SW480 (cell line): ENCODE measurements at places on chromosomes 4 and X.
A peak's percentile ranks its signal among the peaks of the same experiment; 100 is the strongest.

DNA sequence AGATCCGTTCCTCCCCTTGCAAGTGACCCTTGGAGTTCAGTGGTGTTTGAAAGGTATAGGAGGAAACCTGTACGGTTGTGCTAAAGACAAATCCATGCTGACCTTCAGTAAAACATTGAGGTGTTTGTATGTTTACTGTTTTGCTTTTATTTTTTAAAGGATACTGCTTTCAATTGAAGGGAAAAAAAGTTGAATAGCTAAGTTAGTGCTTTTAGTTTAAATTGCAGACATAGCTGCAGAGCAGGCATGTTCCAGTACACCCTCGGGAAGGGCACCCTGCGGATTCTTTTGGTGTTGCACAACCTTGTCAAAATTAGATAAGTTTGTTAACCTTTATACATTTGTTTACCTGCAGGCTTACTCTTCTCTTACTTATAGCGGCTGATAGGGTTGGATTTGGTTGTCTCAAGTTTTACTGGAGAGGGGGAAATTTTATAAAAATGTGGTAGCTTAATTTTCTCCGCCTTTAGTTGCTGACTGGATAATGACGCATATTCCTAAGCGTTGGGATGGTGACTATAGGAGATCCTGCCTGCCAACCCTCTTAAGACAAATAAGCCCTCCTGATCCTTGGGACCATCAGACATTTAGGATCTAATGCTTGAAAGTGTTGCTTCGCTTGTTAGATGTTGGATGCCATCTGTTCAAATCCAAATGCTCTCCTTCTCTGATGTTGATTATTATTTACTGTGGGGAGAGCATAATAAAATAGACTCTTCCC is 2.0 kb downstream of the RAPGEF2 start:
- DNase-seq, result peak; percentile 43

DNA sequence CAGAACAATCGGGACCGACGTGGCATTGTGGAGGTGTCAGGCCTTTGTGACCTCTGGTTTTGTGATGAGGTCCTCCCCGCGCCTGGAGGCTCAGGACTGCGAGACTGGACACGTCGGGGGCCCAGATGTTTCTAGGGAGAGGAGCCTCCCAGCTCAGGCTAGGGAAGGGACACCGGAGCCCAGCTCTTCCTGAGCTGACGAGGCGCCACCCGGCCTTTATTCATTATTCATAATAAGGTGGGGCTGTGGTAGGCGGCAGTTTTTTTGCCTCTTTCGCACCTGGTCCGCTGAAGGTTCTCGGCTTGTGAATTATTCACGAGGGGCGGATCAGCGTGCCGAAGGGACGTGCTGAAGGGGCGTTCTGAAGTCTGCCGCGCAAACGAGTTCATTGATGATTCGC is 2.3 kb upstream of the UBA1 start:
- peak; percentile 84 for DNase-seq

DNA sequence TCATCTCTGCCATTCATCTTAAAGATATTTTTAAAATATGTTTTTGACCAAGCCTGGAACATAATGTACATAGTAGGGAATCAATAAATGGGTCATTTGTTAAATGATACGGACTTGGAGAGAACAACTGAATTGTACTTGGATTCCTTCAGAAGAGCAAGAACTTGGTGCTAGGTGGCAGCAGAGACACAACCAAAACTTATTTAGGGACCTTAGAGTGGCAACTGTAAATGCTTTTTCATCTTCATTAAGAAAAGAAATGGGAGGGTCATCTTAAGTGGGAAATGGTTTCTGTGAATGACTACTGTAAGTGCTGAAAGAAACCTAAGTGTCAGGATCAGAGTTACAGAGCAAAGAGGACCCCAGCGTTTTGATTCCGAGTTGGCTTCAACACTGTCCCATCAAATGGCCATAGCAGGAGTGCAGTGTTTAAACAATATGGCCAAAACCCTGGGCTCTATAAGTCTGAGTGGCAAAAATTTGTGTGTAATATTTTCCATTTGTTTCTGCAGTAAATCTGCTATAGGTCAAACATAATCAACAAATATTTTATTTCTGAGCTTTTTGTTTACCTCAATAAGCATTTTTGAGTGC is 213.6 kb downstream of the PALLD start:
- DNase-seq, result peak; percentile 37

DNA sequence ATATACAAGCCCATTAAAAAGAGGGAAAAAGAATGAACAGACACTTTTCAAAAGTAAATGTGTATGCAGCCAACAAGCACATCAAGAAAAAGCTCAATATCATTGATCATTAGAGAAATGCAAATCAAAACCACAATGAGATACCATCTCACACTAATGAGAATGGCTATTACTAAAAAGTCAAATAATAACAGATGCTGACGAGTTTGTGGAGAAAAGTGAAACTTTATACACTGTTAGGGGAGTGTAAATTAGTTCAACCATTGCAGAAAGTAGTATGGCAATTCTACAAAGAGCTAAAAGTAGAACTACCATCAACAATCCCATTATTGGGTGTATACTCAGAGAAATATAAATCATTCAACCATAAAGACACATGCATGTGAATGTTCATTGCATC is 203.0 kb downstream of the ARAP2 start:
- DNase-seq, result no peak

DNA sequence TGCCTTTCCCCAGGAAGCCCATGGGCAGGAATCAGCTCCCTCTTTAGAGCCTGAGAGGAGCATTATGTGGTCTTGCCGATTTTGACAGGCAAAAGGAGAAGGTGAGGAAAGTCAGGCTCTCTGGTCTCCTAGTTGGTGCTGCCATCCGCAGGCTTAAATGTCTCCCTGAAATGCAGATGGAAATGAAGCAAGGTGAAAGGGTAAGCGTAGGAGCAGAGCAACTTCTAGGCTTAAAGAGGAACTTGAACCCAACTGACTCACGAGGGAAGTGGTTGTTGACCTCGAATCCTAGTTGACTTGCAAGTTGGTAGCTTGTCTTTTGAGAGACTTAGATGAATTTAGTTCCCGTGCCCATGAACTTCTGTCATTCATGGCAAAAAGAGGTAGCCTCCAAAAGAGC is 205.9 kb downstream of the PTTG2 start:
- DNase-seq, result no peak

- DNase-seq, result no peak
These were observed 336.1 kb downstream of the UNC5C start for GRCh38 chr4:95212692-95213091.

DNA sequence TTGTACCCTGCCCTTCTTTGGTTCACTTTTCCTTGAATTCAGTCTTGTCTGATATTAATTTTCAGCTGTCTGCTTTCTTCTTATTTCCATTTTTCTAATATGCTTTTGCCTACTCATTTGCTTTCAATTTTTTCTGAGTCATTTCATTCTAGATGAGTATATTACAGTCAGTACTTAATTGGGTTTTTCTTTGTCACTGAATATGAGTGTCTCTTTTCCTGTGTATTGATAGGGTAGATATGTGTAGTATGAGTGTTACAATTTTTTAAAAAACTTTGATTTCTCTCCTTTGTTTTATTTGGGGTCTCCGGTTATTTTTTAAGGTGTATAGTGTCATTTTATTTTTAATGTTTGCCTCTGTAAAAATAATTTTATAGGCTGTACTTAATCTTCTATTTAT is 222.2 kb downstream of the IDS start:
- DNase-seq, result no peak

- no peak for DNase-seq
These were observed 14.3 kb upstream of the TDO2 start for GRCh38 chr4:155889031-155889793.
